ENCODE measurements at places on chromosomes 2 and 18.
A peak's percentile ranks its signal among the peaks of the same experiment; 100 is the strongest.

DNA sequence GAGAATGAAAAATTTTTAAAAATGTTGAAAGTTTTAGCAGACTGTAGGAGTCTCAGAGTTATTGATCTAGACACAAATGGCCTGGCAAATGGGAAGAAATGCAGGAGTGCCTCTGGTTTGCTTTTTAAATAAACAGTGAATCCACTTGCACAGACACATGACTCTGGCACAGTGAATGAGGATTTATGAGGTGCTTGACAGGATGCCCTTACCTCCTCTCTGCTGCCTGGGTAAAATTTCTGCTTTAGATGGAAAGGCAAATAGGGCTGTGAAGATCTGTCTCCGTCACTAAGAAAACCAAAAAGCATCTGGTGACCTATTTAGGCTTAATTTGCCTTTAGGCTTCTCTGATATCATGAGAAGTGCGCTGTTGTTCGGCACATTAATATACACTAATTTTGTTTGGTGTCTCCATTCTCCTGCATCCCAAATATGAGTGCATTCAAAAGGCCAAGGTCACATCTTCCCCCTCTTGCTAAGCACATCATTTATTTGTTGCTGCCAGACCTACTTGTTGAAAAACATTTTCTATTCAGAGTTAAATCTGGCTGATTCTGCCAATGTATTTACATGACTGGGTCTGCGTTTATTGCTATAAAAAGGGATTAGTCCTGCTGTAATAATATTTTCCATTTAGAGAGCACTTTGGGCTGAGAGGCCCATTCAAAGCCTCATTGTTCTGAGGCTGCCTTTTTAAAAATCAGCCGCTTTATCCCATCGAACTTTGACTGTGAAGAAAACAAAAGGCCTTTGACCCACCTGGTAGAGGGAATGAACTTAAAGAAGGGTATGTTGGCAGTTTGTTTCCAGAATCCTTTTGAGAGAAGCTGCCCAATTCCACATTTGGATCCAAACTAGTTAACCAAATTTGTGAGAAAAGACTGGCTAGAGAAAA, 94.9 kb downstream of the RNF152 start:
- no peak for DNase-seq

- DNase-seq = no peak
Measured at GRCh38 chr2:45647356-45647755, 4.1 kb upstream of the PRKCE start.

- DNase-seq = peak; percentile 96
Measured at GRCh38 chr2:38095996-38096861, 20.3 kb upstream of the CYP1B1 start.

DNA sequence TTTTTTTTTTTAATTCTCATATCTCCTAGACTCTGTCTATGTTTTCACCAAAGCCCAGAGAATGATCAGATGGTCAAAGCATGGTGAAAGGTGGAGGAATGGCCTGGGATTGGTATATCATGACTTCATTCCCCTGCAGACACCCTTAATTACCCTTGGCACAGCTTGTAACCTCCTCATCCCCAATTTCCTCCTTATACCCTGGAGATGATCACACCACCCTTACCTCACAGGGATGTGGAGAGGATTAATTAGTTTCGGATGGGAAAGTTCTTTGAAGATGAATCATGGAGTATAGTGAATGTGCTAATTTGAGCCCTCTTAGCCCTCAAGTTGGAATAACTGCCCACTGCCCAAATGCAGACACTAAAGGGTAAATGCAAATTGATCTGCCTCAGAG, 138.0 kb upstream of the LYPD6 start:
- no peak for DNase-seq

DNA sequence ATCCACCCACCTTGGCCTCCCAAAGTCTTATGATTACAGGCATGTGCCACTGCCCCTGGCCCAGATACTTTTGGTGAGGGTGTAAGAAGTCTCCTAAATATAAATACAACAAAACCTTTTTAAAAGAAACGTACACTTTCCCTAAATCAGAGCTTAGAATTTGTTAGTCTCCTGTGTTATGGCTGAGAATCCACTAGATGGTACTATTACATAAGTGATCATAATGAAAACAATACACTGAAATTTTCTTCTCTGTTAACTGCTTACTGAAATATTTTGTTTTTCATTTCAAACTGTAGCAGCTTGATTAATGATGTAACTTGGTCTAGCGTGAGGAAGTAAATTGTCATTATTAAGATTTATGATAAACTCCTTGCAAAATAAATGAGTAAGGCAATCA, 74.8 kb upstream of the FAM98A start:
- peak; percentile 18 for DNase-seq

- DNase-seq = no peak
Measured at GRCh38 chr18:78965260-78965659, 14.4 kb upstream of the SALL3 start.

GRCh38 chr2:126880324-126880723, 18.4 kb upstream of the TEX51 start:
- no peak for DNase-seq

- DNase-seq = peak; percentile 46
Measured at GRCh38 chr2:11753452-11753885, 7.0 kb downstream of the LPIN1 start.

DNA sequence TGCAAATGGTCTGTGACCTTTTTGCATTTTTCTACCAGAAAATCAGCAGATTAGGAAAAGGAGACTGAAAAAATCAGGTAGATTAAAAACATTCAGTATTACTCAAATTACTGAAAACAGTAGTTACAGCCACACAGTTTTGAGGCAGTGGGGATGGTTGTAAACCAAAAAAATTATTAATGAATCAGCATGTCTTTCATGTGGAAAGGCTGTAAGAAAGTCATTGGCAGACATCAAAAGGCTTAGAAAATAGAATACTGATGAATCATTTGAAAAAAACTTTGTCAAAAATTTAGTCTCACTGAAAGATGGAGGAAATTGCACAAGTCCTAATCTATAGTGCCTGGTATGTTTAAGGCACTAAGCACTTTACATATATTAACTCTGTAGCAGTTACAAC, 133.9 kb upstream of the GCFC2 start:
- peak; percentile 38 for DNase-seq

GRCh38 chr2:229051798-229052197, 219.3 kb downstream of the PID1 start:
- DNase-seq = no peak

GRCh38 chr2:203782262-203782976, 76.0 kb downstream of the CD28 start:
- DNase-seq = peak; percentile 95

- DNase-seq = peak; percentile 81
Measured at GRCh38 chr2:216596236-216596979, 36.8 kb upstream of the IGFBP2 start.

DNA sequence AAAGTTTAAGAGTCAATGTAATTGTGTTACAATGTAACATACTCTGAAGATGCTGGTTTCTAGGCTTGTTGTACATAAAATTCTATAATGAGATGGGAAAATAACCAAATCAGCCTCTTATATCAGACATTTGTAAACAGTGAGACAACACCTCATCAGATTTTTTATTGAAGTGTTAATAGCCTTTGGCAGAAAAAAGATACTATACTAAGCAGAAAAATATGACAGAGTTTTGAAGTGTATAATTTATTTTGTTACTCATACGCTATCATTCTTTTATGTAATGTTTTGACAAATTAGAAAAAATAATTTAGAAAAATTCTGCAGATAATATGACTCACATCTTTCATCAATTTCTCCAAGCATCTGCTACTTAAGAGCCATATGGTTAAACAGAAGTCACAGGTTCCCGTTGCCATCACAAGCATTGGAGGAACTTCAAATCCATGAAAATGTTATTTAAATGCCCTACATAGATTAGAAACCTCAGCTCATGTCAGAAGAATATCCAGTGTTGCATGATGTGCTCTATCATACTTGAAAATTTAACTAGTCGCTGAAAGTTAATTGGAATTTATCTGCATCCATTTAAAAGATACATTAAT, 535.4 kb downstream of the LRP1B start:
- no peak for DNase-seq

DNA sequence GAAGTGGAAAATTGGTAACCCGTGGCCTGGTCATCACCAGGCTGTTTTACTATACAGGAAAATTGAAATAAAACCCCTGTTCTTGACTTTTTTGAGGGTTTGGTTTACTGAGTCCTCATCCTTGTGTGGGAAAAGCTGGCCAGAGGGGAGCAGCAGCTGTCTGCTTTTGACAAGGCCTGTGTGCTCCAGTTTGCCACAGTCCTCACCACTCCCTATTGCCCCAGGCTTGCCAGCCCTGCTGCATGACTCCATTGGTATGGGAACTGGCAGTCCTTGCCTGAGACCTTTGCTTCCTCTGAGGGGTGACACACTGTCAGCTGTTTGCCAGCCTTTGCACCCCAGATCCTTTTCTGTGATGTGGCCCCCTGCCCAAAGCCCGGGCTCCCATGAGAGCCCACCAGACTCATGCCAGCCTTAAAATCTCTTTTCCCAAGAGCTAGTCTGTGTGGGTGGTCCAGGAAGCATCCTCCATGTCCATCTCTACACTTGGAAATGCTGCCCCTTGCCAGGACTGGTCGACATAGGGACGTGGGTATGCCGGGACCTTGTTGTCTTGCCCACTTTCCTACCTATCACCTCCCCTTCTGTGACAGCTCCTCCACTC, 39.0 kb downstream of the GLI2 start:
- DNase-seq = no peak

GRCh38 chr2:124623560-124623959, 598.5 kb downstream of the CNTNAP5 start:
- no peak for DNase-seq

- no peak for DNase-seq
Measured at GRCh38 chr18:73920033-73920432, 227.6 kb downstream of the FBXO15 start.

DNA sequence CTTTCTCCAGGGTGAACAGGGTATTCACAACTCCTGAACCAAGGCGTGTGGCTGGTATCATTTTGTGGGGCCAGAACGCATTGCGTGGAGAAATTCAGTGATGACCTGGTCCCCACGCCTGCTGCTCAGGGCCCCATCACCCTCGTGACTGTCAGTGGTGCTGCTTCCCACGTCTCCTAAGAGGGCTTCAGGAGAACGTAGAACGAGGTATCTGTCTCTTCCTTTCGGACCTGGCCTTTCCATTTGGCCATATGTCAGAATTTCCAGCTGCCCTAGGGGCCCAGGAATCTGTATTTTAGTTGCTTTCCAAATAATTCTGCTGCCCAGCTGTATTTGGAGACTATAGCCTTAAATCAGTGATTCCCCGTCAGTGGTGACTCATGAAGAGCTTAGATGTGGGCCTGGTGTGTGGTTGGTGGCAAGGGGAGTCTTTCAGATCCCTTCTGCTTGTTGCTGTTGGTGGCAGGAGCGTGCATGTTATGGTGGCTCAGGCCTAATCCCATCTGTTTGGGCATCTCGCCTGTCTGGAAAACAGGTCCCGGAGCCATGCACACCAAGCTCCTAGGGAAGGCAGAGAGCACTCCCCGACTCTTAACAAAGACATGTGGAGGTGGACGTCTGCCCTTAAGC, 56.4 kb downstream of the NPAS2 start:
- no peak for DNase-seq

- DNase-seq = no peak
Measured at GRCh38 chr2:63058144-63058920, 7.7 kb downstream of the OTX1 start.

DNA sequence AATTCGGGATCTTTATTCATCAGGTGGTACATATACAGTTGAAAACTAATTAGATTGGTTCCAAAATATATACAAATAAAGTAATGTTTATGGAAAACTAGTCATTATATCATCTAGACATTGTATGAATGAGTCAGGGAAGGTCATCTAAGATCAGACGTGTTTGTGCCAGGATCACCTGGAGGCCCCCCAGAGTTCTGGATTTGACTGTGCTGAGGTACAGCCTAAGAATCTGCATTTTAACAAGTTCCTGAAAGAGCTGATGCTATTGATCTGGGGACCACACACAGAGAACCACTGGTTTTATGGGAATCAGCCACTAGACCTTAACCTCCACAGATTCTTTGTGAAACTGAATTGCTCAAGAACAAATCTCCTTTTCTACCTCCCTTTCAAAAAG, 43.2 kb downstream of the PARD6G start:
- DNase-seq = no peak

GRCh38 chr18:41940506-41941215, 14.4 kb upstream of the PIK3C3 start:
- peak; percentile 16 for DNase-seq

DNA sequence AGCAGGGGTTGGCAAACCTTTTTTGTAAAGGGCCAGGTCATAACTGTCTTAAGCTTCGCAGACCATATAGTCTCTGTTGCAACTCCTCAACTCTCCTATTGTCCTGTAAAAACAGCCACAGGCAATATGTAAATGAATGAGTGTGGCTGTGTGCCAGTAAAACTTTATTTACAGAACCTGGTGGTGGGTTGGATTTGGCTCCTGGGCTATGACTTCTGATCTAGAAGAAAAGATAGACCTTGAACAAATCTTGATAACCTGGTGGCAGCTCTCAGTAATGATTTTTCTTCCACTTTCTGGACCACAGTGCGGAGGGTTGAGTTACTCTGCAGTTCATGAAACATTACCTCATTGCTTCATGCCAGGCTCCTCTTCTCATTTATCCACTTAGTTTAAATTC, 139.3 kb downstream of the MYCN start:
- DNase-seq = peak; percentile 16

- peak; percentile 38 for DNase-seq
Measured at GRCh38 chr2:84749442-84749841, 131.4 kb downstream of the TRABD2A start.

- no peak for DNase-seq
Measured at GRCh38 chr2:133526530-133527300, 41.5 kb downstream of the NCKAP5 start.

GRCh38 chr2:238498691-238499295, 72.1 kb downstream of the ASB1 start:
- DNase-seq = no peak

DNA sequence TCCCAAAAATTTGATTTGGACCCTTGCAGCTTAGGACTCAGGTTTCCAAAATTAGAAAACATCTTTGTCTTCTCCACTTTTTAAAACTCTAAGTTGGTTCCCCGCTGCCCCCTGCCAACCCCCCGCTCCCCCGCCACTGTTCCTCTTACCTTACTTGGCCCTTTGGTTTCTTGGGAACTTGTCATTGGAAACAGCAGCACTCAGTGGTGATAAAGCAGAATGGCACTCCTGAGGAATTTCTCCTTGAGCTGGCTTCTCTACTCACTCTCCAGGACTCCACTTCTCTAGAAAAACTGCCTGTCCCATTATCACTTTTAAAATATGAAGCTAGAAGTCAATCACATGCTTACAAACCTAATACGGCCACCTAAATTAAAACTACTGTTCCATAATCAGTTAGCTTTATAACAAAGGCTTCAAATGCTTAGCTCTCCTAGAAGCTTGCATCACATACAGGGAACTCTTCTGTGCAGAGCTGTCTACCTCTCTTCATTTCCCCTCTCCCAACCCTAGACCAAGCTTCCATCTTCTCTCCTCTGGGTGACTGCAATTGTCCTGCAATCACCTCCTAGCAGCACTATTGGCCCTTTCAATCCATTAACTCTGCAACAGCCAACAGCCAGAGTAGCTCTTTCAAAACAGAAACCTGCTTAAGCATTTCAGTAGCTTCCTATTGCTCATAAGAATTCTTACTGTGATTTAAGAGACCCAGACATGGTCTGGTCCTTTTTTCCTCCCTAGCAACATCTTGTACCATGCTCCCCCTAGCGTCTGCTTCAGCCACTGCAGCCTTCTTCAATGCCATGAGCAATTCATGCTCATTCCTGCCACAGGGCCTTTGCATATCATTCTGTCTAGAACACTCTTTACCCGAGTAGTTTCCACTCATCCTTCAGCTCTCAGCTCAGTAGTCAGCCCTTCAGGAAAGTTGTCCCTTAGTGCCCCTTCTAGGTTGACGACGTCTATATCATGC, 15.2 kb upstream of the PLEKHM3 start:
- peak; percentile 72 for DNase-seq

GRCh38 chr2:239303711-239304532, 96.9 kb downstream of the HDAC4 start:
- DNase-seq = no peak

All from MCF 10A (cell line).